Pons (tissue), 1 donor: ENCODE measurements at places on chromosomes 16 and 17.

GRCh38 chr17:72922219-72922618 lies 170.3 kb downstream of the SLC39A11 start:
- DNase-seq, result no peak

DNA sequence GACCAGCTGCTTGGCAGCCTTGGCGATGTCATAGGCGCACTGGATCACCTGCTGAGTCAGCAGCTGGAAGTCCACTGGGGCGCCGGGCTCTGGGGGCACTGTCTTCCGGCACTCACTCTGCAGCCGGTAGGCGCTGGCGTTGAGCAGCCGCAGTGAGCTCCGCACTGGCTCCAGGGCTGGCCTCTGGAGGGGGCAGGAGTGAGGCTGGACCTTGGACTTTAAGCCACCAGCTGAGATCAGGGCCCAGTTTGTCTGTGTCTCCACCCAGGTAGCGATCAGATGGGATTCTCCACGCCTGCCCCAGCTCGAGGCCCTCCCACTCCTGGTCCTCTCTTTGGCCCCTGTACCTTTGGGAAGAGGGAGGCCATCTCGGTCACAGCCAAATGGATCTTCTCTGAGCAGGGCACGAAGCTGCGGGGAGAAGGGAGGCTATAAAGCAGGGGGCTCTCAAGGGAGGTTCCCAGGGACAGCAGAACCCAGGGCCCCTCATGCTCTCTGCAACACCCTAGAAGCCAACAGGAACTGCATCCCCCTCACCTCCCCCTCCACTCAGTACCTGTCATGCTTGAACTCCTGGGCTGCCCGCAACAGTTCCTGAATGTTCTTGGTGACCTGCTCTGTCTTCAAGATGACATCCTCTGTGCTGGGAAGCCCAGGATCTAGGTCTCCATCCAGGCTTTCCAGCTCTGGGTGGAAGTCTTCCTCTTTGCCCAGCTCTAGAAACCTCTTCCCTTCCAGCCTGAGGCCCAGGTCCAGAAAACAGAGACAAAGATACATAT lies 6.4 kb downstream of the TP53I13 start:
- DNase-seq, result no peak

- DNase-seq, result no peak
These were observed 26.9 kb upstream of the FAM20A start for GRCh38 chr17:68627956-68628575.

DNA sequence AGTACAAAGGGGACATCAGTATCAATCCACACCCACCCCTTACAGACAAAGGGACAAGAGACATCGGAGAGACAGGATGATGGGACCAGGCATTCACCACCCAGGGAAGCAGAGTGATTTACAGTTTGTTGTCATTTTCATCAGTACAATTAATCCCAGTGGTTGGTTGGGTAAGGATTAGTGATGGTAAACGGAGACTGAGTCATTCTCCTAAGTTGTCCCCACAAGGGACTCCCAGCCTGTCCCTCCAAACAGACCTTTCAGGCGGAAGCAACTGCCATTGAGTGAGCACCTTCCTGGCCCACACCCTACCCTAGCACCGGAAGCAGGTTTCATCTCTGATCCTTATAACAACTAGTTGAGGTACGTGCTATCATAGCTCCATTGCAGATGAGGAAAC lies 11.2 kb downstream of the PPL start:
- DNase-seq, result no peak

DNA sequence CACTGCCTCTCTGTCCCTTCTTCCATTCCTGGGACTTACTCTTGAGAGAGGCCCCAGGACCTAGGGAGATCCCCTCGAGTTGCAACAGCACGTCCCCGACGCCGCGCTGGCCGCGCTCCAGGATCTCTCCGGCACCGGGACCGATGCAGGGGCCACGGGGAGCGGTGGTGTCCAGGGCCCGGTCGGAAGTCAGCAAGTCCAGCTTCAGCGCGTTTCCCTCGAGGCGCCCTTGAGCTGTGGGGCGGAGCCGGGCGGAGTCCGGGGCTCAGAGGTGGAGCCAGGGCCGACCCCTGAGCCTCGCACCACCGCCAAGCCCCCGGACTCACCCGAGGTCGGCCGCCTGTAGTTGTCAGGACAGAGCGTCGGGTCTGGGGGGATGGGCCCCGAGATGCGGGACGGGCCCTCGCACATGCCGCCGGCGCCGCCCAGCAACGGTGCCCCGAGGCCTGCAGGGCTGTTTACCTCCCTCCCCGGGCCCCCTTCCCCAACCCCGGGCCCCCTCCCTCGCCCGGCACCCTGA lies 458 bp downstream of the ENKD1 start:
- no peak for DNase-seq

DNA sequence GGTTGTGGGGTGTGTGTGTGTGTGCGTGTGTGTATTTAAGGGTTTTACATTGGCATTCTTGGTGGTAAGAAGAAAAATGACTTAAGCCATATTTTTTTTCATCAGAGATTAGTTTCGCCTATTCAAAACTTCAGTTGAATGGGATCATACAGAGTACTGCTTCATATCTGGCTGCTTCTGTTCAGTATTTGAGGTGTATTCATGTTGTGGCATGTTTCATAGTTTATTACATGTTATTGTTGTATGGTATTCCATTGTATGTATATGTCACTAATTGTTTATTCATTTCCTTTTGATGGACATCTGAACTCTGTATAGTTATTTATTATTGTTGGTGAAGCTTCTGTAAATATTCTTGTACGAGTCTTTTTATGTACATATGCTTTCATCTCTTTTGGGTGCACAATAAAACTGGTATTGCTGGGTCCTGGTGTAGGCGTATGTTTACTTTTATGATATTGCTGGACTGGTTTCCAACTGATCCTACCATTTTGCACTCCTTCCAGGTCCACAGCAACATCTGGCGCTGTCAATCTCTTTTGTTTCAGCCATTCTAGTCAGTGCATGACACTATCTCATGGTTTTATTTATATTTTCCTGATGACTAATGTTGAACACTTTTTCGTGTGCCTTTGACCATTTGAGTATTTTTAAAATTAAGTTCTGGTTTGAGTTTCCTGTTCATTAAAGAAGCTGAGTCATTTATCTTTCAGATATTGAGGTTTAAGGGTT lies 77.4 kb upstream of the MAF start:
- no peak for DNase-seq

GRCh38 chr16:26102369-26102768 lies 410.6 kb downstream of the HS3ST4 start:
- no peak for DNase-seq

- DNase-seq, result no peak
These were observed 130.4 kb downstream of the CCDC182 start for GRCh38 chr17:57614742-57615141.

- no peak for DNase-seq
These were observed 34.2 kb upstream of the CCL2 start for GRCh38 chr17:34220752-34221395.

GRCh38 chr16:69334696-69335095 lies 4.3 kb upstream of the PDF start:
- DNase-seq, result no peak

DNA sequence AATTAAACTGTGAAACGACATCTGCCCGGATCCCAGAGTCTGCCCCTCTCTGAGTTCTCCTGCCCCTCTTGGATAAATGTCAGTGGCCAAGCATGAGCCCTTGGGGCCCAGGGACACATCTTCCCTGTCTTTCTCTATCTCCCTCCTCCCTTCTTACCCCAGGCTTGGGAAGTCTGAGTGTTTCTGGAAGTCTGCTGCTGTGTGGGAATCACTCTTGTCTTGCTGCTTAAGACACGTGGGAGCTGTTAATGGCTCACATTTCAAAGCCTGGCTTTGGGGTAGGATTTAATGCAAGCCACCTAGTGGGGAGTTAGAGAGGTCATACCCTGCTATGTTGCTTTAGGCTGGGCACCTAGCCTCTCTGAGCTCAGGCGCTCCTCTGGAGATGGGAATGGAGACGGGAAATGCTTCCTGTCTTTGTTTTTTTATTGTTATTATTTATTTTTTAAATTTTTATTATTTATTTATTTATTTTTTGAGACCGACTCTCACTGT lies 218.5 kb upstream of the CIBAR2 start:
- no peak for DNase-seq

DNA sequence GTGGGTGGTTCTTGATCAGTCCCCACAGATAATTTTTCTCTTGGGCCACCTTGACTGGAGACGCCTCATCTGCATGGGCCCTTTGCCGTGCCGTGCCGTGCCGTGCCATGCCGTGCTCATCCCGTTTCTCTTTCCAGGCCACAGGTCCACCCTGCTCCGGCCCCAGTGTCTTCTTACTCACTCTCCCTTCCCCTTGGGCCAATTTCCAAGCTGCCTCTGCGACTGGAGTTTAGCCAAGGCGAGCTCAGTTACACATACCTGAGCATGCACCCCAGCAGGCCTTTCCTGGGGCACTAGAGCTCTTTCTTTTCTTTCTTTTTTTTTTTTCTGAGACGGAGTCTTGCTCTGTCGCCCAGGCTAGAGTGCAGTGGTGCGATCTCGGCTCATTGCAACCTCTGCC lies 40.5 kb upstream of the MGAT5B start:
- DNase-seq, result no peak

- no peak for DNase-seq
These were observed 2.6 kb downstream of the GPS2 start for GRCh38 chr17:7312432-7313087.

DNA sequence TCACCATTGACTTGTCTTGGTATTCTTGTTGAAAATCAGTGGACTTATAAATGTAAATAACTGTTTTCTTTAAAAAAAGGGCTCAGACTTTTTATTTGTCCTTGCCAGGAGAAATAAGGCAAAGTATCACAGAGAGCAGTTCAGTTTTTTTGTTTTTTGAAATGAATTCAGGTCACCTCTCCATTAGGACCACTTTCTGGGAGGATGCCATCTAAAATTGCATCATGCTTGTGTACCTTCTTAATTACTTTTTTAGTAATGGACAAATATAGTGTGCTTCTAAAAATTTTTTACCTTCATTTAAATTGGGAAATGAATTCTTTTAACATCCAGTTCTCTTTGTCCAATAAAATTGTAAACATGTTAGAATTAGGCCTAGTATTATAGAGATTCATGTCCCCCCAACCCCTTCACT lies 210.0 kb downstream of the BCAS3 start:
- DNase-seq, result peak; percentile 3

GRCh38 chr17:71502443-71502842 lies 618.4 kb upstream of the SOX9 start:
- no peak for DNase-seq

GRCh38 chr17:40538019-40538935 lies 27.0 kb downstream of the CCR7 start:
- no peak for DNase-seq

- no peak for DNase-seq
These were observed 117.2 kb downstream of the GRIN2A start for GRCh38 chr16:10065019-10065418.

DNA sequence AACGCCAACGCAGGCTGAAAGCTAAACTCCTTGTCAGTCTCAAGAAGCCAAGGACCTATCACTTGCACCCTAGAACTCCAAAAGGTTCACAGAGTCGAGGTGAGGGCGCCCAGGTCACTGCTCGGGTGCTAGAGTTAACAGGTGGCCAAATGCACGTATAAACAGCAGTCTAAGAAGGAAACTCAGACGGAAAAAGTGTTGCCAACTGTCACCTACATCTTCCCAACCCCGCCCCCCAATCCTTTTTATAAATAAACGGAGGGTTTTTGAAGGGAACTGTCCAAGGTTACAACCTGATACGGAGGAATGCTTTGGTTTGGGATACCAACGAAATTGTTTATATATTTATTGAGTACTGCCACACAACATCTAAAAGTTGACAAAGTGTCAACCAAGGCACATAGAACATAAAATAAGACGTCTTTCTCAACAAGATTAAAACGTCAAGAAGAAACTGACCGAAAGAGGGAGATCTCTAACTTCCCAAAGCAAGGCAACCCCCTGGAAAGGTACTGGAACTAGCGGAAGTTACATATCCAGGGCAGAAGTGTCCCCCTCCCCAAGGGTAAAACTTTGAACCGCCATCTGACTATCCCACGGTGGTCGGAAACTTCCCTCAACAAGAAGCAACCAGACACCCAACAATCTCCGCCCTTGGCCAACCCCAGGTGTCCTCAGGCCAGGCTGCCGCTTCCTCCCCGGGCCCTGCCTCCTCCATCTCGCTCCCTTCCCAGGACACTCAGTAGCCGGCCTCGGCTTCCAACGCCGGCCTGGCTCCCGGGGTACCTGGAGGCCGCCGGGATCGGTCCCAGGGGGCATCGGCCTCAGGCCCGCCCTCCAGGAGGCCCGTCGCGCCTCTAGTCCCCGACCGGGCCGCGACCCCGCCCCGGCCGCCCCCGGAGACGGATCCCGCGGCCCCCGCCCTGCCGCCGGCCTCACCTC lies 982 bp downstream of the SPAG9 start:
- DNase-seq, result peak; percentile 55

- peak; percentile 93 for DNase-seq
These were observed 138.2 kb downstream of the CMIP start for GRCh38 chr16:81582655-81583441.

DNA sequence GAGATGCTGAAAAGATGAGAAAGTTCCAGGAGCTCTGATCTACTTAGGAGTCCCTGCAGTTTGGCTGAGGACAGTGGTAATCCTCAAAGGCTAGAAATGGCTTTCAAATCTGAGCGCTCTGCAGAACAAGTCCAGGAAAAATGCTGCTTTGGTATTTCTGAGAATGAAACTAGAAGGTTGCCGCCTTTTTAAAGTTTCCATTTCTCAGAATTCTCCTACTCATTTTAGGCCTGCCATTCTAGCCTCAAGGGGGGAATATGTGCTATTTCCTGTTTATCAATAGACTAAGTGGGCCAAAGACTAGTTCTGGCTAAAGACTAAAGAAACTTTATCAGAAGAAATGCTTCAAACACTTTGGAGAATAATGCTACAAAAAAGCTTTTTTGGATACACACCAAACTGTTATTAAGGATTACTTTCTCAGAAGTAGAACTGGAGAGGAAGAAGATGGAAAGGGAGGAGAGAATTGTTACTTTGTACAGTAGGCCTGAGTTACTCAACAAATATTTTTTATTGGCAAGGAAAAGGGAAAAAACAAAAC lies at the start of gene SLFN12L:
TSS of gene SLFN12L (minus strand) at position 78 of the 541 bp plus-strand sequence. CDS start 15,314 bp downstream, outside the sequence.
- no peak for DNase-seq

DNA sequence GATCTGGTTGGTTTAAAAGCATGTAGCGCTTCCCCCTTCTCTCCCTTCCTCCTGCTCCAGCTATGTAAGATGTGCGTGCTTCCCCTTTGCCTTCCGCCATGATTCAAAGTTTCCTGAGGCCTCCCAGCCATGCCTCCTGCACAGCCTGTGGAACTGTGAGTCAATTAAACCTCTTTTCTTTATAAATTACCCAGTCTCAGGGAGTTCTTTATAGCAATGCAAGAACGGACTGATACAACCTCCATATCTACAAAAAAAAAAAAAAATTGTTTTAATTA lies 16.6 kb upstream of the PDXDC1 start:
- DNase-seq, result no peak

- DNase-seq, result no peak
These were observed 30.8 kb upstream of the ABCA5 start for GRCh38 chr17:69357701-69358100.

- DNase-seq, result no peak
These were observed 1.3 kb upstream of the HERPUD1 start for GRCh38 chr16:56930486-56931270.
